ENCODE measurements at places on chromosomes 1 and 21.

DNA sequence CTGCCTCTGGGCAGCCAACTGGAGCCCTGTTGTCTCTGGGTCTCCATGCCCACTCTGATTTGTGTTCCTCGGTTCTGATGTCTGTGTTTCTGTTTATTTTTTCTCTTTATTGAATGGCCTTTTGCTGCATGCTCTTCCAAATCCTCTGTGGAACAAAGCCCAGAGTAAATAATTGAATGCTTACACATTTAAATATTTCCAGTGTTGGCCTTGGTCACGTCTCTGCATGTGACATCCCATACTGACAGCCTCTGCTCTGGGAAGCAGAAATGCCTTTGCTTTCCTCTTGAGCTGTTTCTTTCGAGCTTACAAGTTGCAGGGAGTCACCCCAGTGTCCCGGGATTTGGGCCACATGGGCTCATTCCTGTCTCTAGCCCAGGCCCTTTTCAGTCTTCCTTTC is 267.9 kb downstream of the PTPRU start:
- DNase-seq, result peak; percentile 19

DNA sequence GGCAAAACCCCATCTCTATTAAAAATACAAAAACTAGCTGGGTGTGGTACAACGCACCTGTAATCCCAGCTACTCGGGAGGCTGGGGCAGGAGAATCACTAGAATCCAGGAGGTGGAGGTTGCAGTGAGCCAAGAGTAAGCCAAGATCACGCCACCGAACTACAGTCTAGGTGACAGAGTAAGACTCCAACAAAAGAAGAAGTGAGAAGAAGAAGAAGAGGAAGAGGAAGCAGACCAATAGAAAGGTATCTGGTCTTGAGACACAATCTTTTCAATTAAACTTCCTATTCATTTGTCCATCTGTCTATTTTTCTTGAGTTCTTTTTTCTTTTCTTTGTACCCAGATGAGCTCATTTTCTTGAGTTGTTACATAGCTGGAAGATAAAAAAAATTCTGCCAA is 55.7 kb upstream of the ACADM start:
- no peak for DNase-seq

GRCh38 chr1:68449901-68450300 is at the start of gene RPE65:
RPE65 (minus strand) TSS chr1:68449954; CDS start chr1:68449905, 49 bp downstream.
- no peak for DNase-seq

- no peak for DNase-seq
Measured at GRCh38 chr1:213693864-213694263, 293.9 kb upstream of the PROX1 start.

DNA sequence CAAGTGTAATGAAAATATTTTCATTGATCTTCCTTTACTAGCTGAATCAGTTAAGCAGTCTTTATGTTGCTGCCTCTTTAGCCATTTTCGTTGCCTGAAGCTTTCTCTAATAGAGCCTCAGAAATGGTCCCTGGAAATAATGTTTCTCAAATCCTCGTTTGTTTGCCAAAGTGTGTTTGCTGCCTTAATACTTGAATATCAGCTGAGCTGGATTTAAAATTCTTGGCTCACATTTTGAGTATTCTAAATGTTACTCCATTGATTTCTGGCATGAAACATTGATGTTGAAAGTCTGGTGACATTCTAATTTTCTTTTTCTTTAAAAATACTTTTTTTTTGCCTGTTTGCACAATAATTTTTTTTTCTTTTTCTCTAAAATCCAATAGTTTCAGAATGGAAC is 84.6 kb upstream of the SERBP1 start:
- no peak for DNase-seq

DNA sequence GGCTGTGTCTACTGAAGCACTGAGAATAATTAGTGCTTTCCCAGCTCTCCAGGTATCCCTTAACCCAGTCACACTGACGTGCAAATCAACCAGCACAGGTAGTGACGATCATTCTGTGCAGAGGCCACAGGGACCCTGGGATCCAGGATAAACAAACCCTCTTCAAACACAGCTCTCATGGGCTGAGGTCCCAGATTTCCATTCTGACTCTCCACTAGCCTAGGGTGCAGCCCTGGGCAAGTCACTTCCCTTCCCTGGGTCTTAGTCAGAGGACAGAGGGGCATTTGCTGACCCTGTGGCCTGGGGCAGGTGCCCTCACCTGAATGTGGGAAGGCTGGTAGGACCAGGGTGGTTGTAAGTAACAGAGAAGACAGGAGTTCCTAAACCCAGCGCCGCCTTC is 724.7 kb downstream of the MATN1 start:
- DNase-seq, result no peak

DNA sequence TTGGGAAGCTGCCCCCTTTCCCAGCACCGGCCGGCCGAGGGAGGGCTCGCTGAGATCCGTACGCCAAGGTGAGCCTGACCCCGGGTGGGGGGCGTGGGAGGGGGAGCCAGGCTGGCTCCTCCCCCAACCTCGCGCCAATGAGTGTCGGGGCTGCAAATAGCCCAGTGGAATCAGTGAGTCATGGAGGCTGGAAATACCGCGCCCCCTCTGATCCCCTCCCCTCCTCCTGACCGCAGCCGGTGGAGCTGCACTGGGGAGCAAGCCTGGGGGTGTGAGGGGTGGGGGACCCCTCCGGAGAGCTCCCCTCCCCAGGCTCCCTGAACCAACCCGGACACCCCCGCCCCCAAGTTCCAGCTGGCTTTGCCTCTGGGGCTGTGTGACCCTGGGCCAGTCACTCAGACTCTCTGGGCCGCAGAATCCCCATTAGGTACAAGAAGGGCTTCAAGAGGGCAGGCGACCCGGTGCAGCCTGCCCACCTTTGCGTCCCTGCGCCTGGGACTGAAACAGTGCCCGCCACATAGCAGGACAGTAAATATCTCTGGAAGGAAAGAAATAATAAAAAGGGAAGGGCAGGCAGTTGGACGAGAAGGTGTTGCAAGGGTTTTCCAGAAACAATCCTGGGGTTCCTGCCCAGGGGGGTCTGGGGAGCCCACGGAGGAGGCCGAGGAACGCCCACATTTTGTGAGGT is 4.5 kb downstream of the HSPB7 start:
- DNase-seq, result peak; percentile 50

GRCh38 chr1:205214756-205215155 is 3.3 kb upstream of the DSTYK start:
- DNase-seq, result no peak

DNA sequence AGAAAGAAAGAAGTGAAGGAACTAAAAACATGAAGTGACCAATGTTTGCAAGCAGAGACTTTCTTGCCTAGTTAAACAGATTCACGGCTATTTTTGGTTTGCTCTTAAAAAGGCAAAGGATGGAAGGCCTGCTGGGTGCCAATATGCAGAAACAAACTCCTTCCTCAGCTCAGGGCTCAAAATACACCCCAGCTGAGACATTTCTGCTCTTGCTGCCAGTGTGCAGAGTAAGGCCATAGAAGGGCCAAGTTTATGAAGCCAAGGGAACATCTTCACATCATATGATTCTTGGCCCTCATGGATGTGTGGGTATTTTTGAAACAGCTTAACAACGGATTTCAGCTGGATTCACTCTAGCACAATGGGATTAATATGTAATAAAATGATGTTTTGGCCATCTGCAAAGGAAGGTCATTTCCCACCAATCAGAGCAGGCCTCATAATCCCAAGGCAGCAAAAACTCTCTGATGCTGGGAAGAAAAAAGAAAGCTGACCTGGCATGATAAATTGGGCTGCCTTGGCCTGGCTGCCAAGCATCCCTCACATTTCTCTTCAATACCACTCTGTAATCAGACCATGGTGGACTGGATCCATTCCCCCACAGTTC is 70.7 kb downstream of the CAPZB start:
- DNase-seq, result no peak

- peak; percentile 31 for DNase-seq
Measured at GRCh38 chr1:38589036-38589435, 270.5 kb downstream of the RRAGC start.

GRCh38 chr1:190373705-190374336 is 103.8 kb downstream of the BRINP3 start:
- DNase-seq, result no peak

DNA sequence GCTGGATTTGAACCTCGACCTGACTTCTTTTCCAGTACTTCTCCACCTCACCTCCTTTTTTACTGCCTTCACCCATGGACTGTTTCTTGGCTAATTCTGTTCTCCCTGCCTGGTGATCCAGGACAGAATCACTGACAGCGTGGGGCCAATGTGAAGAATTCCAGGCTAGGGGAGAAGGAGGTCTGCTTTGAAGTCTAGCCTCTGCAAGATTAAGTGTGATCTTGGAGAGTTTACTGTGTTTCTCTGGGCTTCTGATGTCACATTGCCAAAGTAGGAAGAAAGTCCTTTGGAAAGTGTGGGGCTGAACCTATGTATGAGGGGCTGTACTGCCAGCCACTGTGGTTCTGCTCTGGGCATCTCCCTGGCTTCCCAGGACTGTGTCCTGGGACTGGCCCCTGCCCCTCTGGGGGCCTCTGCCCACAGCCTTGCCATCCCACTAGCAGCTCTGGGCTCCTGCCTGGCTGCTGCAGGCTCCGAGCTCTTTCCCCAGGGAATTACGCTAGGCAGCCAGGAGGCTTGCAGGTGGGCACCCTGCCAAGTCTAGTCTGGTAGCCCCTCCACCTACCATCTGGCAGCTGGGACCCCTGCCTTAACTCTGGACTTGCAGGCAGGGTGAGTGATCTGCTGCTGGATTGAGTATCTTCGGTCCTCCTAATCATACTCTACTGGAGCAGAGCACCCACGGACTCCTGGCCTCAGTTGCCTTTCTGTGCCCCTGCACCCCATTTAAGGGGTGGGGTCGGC is 52.2 kb downstream of the YARS1 start:
- DNase-seq, result no peak

DNA sequence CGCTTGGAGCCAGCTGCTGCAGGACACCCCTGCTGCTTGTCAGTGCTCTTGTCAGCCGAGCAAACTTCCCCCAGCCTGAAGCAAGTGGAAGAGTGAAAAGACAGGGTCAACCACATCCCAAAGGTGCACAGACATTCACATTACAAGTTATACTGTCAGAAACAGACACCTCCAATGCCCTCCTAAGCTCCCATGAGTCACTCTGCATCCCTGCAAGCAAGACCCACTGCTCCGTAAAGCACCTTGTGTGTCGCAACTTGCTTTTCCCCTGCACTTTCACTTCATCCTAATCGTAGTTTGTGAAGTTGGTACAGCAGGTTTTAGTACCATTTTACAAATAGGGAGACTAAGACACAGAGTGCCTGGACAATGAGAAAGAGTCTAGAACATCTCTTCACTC is 51.1 kb downstream of the KCNH1 start:
- DNase-seq, result no peak

- no peak for DNase-seq
Measured at GRCh38 chr1:1561801-1562470, 12.7 kb downstream of the SSU72 start.

- no peak for DNase-seq
Measured at GRCh38 chr1:247647864-247648263, 31.7 kb downstream of the OR13G1 start.

DNA sequence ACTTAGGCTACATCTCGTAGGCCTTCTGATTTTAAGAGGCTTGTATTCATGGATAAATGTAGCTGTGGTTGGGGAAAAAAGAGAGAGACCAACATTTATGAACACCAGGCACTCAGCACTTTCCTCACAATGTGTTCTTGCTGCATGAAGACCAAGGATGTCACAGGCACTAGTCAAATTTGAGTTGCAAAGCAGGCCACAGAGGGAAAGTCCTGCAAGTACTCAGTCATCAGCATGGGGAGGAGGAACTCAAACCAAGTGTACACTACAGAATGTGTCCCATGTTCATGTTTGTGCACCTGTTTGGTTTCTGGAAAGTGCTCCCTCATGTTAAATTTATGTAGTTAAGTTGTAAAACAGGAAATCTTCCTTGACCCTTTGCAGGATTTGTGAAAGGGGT is 8.7 kb upstream of the MAP3K7CL start:
- no peak for DNase-seq
